ENCODE measurements at places on chromosomes 5 and 9.

DNA sequence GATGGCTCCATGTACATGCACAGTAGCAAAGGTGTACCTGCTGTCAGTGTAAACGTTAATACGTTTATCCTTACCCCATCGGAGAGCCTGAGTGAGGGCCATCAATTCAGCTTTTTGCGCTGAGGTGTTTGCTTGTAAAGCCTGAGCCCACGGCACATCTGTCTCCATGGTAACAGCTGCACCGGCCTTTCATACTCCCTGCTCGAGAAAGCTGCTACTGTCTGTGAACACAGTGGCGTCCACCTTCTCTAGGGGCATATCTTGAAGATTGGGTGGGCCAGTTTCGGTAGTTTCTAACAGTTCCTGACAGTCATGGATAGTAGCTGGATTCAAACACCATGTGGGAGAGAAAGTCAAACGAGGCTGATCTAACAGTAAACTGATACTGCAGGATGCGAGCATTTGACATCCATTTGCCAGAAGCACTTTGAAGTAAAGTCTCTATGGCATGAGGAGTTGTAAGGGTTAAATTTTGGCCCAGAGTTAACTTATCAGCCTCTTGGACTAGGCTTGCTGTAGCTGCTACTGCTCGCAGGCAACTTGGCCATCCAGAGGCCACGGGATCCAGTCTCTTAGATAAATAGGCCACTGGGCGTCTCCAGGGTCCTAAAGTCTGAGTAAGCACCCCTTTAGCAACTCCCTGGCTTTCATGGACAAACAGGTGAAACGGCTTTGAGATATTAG lies 21.0 kb upstream of the RHOBTB3 start:
- no peak for DNase-seq

DNA sequence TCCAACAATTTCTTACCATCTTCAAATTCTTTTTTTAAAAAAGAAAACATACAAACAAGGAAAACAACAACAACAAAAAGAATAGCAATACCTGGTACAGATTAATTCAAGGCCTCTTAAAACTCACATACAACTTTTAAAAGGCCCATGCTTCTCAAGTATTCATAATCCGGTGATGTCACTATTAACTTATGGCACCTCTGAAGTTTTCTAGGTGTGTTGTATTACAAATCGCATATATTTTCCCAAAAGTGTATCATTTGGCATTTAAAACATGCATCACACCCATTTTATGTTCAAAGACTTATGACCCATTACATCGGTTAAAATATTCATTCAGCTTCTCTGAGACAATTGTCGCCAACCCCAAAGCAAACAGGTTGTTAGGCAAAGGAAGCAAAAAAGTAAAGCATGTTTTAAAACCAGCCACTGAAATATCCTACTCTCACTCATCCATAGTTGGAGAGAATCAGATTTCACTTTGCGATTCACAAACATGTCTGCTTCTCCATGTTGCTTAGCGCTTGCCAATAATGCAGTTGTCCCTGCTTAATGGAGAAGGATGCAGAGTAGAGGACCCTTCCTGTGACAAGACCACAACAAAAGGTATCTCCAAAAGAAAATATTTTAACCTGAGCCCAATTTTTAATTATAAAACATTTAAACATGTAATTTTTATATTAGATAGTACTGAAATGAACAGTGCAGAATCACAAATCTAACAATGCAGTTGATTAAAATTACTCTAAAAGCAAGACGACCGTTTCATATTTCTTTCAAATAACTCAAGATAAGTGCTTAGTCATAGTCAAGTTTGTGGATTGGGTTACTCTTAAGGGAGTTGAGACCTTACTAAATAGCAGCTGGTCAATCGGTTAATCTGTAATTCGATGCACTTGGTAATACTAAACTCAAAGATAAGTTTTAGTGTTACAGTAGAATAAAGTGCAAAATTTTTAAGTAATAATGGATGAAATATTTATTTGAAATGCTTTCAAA lies 1.6 kb downstream of the SKP1 start:
- DNase-seq = no peak

GRCh38 chr9:134518004-134518606 lies 123.5 kb upstream of the COL5A1 start:
- DNase-seq = no peak

GRCh38 chr5:172071309-172071875 lies 65.0 kb upstream of the FBXW11 start:
- no peak for DNase-seq

GRCh38 chr9:15553528-15553898 lies 670 bp downstream of the CCDC171 start:
- DNase-seq = no peak

DNA sequence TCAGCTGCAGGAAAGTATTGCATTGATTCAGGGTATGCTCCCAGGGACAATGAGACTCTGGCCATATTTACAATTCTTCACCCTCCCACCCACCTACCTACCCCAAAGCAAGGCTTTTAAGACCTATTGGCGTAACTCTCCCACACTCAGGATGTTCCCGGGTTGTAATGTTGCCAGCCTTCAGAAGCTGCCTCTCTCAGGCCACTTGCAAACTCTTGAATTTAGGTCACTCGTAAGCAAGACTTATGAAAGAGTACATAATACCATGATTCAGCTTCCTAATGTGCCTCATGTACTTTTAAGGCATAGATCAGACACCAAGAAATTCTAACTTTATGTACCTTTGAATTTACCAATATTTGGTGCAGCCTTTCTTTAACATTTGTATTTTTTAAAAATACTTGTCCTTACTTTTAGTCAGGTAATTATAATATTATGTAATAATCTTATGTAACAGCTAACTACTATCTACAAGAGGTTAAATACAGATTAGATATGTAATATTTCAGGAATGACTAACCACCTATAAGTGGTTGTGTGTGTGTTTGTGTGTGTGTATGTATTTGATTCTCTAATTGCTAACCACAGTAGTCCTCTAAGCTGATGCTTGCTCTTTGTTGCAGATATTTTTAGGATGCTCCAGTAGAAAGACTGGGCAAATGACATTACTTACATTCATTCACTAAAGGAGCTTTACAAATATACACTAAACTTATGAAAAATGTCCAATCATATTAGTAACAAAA lies 630.5 kb upstream of the MEF2C start:
- DNase-seq = no peak
